Neural crest cell (in vitro differentiated cells): ENCODE measurements at places on chromosomes 16 and 17. TPM values are rescaled to one million over a fixed set of nuclear protein-coding genes. Genes with fewer than 3 reads are reported as not detected.

DNA sequence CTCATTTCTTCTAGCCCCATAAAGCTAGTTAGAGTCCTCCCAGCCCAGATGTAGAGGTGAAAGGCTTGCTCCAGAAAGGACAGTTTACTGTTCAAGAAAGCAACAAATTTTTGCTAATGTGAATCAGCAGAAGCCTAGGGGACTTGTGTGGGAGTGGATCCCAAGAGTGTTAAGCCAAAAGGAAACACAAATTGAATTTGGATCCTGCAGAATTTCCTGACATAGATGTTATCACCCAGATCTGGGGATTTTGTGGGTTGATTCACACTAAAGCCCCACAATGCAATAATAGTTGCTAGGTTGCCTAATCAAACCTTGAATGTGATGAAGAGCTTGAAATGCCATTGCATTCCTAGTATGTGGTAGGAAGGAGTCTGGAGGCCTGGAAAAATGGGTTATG is 135.2 kb upstream of the HS3ST3A1 start:
- H3K4me1 ChIP-seq = no peaks in the 10 kb centered on the region
- no peak for DNase-seq
- H3K27me3 ChIP-seq = no peaks in the 10 kb centered on the region
- H3K27ac ChIP-seq = peak overlapping the region; percentile 25
- H3K36me3 ChIP-seq = no peaks in the 10 kb centered on the region

DNA sequence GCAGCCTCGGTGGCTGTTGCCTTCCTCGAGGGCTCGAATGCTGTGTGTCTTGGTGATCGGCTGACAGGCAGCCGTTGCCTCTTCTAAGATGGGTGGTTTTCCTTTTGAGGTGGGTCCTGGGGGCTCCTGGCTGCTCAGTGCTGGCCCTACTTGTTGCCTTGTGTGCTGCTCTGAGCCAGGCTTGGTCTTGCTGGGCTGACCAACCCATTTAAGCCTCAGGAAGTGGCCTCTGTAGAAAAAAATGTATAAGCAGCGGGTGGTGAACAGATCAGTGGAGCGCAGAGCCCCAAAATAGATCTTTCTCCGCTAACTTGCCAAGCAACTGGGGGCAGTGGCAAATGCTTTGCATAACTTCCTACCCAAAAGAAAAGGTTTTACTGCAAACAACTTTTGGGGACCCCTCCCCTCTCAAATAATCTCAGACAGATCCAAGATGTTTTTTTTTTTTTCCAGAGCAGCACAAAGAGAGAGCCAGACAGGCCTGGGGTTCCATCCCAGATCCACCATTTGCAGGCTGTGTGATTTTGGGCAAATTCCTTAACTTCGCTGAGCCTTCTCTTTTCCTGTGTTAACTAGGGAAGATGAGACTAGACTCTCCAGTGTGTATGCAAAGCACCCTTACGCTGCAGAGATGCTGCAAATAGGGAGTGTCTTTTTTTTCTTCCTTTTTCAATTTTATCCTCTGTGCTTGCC is 42.5 kb downstream of the PLCG2 start:
- no peaks in the 10 kb centered on the region for H3K27me3 ChIP-seq
- H3K27ac ChIP-seq = no peak overlapping the region
- peaks cover 13% of the 10 kb centered on the region for H3K4me1 ChIP-seq
- no peak for DNase-seq

GRCh38 chr16:69481901-69482341 is 57.5 kb downstream of the CYB5B start:
- H3K4me1 ChIP-seq = no peaks in the 10 kb centered on the region
- no peak for DNase-seq
- H3K27ac ChIP-seq = peak overlapping the region; percentile 58
- no peaks in the 10 kb centered on the region for H3K36me3 ChIP-seq
- H3K4me3 ChIP-seq = no peak overlapping the region

DNA sequence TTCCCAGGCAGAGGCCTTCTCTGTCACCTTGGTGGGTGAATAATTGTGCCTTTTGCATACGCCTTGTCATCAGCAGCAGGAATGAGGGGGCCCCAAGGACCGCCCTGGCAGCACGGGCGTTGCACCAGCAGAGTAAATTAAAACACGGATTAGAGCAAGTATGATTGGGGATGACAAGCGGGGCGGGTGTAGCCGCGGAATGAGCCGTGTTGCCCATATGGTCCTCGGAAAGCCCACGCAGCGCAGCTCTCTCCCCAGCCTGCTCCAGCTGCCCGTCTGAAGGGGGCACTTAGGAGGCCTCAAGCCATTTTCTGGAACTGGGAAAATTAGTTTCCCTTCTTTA is 299.4 kb upstream of the IRX3 start:
- no peak overlapping the region for H3K27ac ChIP-seq
- H3K36me3 ChIP-seq = peaks cover 3% of the 10 kb centered on the region

- H3K27ac ChIP-seq = no peak overlapping the region
- peaks cover 3% of the 10 kb centered on the region for H3K36me3 ChIP-seq
- H3K4me1 ChIP-seq = peaks cover 31% of the 10 kb centered on the region
- DNase-seq = no peak
- H3K27me3 ChIP-seq = no peaks in the 10 kb centered on the region
These were observed 209.4 kb downstream of the XYLT1 start for GRCh38 chr16:17261197-17261858.

DNA sequence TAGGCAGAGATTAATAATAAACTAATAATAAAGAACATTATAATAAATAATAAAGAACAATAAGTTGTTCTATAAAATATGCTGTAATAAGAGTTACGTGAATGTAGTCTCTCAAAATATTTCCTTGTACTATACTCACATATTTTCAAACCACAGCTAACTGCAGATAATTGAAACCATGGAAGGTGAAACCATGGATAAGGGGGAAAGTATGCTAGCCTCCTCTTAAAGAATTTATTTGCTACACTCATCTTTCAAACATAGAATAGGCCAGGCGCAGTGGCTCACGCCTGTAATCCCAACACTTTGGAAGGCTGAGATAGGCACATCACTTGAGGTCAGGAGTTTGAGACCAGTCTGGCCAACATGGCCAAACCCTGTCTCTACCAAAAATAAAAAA is 18.5 kb downstream of the CYTH1 start:
- H3K4me1 ChIP-seq = peaks cover 22% of the 10 kb centered on the region
- H3K4me3 ChIP-seq = no peak overlapping the region

- H3K4me3 ChIP-seq = peak overlapping the region; percentile 54
- H3K4me1 ChIP-seq = peaks cover 29% of the 10 kb centered on the region
- H3K27ac ChIP-seq = peak overlapping the region; percentile 52
- DNase-seq = peak; percentile 68
These were observed 14.4 kb downstream of the NDUFAF8 start for GRCh38 chr17:81253358-81254131.

GRCh38 chr17:58335779-58336455 is 7.3 kb upstream of the TSPOAP1 start:
- peak overlapping the region; percentile 5 for H3K27ac ChIP-seq
- DNase-seq = no peak
- H3K27me3 ChIP-seq = no peaks in the 10 kb centered on the region
- H3K4me3 ChIP-seq = no peak overlapping the region

DNA sequence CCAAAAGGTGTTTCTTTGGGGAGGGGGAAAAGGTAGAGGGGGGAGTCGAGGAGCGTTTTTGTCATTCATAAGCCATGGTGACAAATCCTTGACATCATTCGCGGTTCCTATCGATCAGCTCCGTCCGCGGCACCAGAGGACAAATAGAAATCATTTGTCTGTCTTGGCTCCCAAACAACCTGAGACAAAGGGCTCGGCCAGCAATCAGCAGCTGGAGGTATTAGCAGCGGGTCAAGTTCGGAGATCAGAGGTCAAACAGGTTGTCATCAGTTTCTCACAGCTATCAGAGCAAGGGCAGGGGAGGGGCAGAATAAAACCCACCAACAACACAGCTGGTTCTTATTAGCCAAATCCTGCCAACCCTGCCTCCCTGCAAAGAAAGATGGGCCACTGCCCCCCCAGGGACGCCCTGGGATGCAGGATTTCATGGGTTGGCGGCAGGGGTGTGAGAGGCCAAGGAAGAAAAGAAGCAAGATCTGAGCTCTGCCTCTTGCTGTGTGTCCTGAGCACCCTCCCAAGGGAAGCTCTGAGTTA is 145.3 kb upstream of the LHX1 start:
- DNase-seq = no peak
- H3K4me1 ChIP-seq = peaks cover 14% of the 10 kb centered on the region
- H3K27ac ChIP-seq = peak overlapping the region; percentile 58
- no peak overlapping the region for H3K4me3 ChIP-seq

GRCh38 chr17:60086818-60087591 is 8.3 kb upstream of the HEATR6 start:
- H3K4me1 ChIP-seq = no peaks in the 10 kb centered on the region
- H3K36me3 ChIP-seq = no peaks in the 10 kb centered on the region
- H3K27me3 ChIP-seq = no peaks in the 10 kb centered on the region
- no peak overlapping the region for H3K4me3 ChIP-seq

DNA sequence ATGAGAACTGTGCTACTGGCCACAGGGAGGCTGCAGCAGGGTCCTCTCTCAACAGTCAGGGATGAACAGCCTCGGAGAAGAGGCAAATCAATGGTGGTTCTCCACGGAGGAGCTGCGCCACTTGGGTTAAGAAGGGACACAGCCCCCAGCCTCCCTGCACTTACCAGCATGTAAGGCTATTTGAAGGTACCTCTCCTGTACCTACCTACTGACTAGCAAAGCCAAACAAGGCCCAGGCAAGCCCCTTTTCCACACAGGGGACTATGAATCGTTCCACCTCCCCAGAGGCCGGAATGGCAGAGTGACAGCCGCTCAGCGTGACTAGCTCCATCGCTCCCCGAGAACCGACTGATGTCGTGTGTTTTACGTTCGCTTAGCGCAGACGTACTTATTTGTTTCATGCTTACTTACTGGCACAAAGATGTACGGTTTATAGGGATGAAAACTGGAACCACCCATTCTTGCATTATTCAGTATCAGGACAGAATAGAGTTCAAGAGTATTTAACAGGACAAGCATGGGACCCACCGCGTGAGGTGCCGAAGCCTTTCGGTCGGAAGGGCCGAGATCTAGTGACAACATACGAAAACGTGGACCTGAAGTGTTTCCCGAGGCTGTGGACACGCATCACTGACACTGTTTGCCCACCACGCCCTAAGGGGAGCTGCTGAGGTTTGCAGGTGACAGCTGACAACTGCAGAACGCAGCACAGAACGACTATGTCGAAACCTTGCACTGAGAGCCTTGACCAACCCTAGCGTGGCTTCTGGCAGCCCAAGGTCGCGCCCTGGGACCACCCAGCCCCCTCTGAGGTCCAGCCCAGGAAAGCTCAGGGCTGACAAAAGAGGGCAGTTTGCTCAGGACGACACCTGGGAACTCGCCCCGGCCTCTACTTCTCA is 1.0 kb downstream of the TEPSIN start:
- DNase-seq = no peak
- peaks cover 26% of the 10 kb centered on the region for H3K4me1 ChIP-seq
- H3K27ac ChIP-seq = no peak overlapping the region
- peak overlapping the region; percentile 81 for H3K4me3 ChIP-seq
- no peaks in the 10 kb centered on the region for H3K36me3 ChIP-seq
- peaks cover 2% of the 10 kb centered on the region for H3K27me3 ChIP-seq

- no peaks in the 10 kb centered on the region for H3K27me3 ChIP-seq
- no peak overlapping the region for H3K27ac ChIP-seq
- peaks cover 4% of the 10 kb centered on the region for H3K36me3 ChIP-seq
- no peak for DNase-seq
- H3K4me1 ChIP-seq = peaks cover 16% of the 10 kb centered on the region
- H3K4me3 ChIP-seq = no peak overlapping the region
These were observed 108.1 kb downstream of the PMP22 start for GRCh38 chr17:15157051-15157450.

- no peaks in the 10 kb centered on the region for H3K27me3 ChIP-seq
- DNase-seq = peak; percentile 72
- H3K27ac ChIP-seq = peak overlapping the region; percentile 93
These were observed 176.2 kb upstream of the FAM20A start for GRCh38 chr17:68777243-68777855.

- no peak overlapping the region for H3K4me3 ChIP-seq
- DNase-seq = peak; percentile 5
- H3K36me3 ChIP-seq = no peaks in the 10 kb centered on the region
- no peak overlapping the region for H3K27ac ChIP-seq
- H3K4me1 ChIP-seq = no peaks in the 10 kb centered on the region
These were observed 85.7 kb upstream of the XYLT1 start for GRCh38 chr16:17556276-17557052.

DNA sequence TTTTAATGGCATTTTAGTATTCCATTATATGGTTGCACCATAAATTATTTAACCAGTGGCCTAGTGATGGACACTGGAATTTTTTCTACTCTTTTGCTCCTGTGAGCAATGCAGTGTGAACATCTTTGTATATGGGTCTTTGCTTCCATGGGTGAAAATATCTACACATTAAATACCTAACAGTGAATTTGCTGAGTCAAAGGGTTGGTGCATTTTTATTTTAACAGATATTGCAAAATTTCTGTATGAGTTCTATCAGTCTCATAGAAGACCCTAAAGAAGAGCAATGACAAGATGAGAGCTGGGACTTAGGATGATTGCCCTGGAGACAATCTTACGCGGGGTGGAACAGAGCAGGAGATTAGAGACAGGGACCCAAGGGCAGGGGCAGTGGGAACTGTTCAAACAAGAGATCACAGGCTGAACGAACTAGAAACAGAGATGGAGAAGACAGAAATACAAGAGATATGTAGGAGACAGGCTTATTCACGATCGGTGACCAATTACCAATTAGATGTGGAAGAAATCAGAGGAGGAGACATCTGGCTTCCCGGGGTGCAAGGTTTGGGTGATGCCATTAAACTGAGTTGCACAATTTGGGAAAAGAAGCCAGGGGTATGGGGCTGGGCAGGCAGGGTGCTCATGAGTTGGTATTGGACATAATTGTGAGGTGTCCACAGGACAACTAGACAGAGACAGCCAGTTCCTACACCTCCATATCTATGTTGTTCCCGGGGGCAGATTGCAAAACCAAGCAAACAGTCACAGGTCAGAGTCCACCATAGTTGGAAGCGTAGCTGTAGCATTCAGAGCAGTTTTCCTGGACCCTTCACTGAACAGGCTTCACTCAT is 39.9 kb upstream of the LONP2 start:
- H3K4me1 ChIP-seq = no peaks in the 10 kb centered on the region
- H3K27ac ChIP-seq = no peak overlapping the region
- H3K4me3 ChIP-seq = no peak overlapping the region
- H3K36me3 ChIP-seq = no peaks in the 10 kb centered on the region

DNA sequence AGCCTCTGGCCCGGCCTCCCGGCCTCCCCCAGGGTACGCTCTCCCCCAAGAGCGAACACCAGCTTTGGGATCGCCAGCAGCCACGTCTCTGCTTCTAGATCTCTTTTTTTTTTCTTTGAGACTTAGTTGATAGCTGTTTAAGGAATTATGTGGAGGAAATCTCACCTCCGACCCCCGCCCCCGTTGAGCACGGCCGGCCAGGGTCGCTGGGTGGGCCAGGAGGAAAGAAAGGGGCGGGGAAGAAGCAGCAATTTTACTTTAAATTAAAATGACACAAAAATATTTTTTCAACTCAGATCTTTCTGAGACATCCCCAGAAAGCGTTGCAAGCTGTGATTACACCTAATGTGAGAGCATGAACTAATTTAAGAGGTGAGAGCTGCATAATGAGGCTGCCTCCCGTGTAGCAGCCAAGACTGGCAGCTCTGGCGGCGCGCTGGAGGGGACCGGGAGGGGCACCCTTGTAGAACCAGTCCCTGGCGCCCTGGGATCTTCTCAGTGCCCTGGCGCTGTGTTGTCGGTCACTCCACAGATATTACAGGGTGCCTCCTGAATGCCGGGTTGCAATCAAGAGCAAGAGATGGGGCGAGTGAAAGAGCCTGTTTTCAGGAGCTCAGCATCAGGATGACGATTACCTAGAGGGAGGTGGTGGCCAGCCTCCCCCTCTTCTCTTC is 1.9 kb upstream of the CBLN1 start:
- H3K36me3 ChIP-seq = no peaks in the 10 kb centered on the region
- H3K4me3 ChIP-seq = no peak overlapping the region
- peaks cover 19% of the 10 kb centered on the region for H3K4me1 ChIP-seq
- H3K27ac ChIP-seq = no peak overlapping the region
- peaks cover 91% of the 10 kb centered on the region for H3K27me3 ChIP-seq

The MPV17L gene
- 4.9 and 5.9 TPM in 2 replicates for total RNA-seq

The WFIKKN1 gene
- total RNA-seq = 8.1 and 8.5 TPM in 2 replicates

The MARCHF10 gene
- total RNA-seq = 0.23 and 0.25 TPM in 2 replicates

The CLEC3A gene
- total RNA-seq = not detected in 2 replicates

The TBX6 gene
- total RNA-seq = 0.79 and 1.2 TPM in 2 replicates

The KRTAP4-2 gene
- not detected in 2 replicates for total RNA-seq

The NOD2 gene
- total RNA-seq = 0.51 and 0.57 TPM in 2 replicates
